Endothelial cell (in vitro differentiated cells): ENCODE measurements at places on chromosomes 5 and 9.

GRCh38 chr9:135217836-135218235, 130.4 kb downstream of the OLFM1 start:
- DNase-seq, result no peak
- H3K27ac ChIP-seq, result no peak overlapping the region
- no peak overlapping the region for H3K4me3 ChIP-seq

- no peak overlapping the region for H3K4me3 ChIP-seq
- no peaks in the 10 kb centered on the region for H3K36me3 ChIP-seq
- no peaks in the 10 kb centered on the region for H3K4me1 ChIP-seq
- no peak for DNase-seq
- no peak overlapping the region for H3K27ac ChIP-seq
- peaks cover 2% of the 10 kb centered on the region for H3K27me3 ChIP-seq
Measured at GRCh38 chr5:68398146-68398812, 182.7 kb downstream of the PIK3R1 start.

GRCh38 chr5:124264499-124264898, 481.9 kb downstream of the ZNF608 start:
- H3K27ac ChIP-seq, result no peak overlapping the region
- H3K4me1 ChIP-seq, result no peaks in the 10 kb centered on the region
- DNase-seq, result no peak
- H3K27me3 ChIP-seq, result peaks cover 1% of the 10 kb centered on the region

DNA sequence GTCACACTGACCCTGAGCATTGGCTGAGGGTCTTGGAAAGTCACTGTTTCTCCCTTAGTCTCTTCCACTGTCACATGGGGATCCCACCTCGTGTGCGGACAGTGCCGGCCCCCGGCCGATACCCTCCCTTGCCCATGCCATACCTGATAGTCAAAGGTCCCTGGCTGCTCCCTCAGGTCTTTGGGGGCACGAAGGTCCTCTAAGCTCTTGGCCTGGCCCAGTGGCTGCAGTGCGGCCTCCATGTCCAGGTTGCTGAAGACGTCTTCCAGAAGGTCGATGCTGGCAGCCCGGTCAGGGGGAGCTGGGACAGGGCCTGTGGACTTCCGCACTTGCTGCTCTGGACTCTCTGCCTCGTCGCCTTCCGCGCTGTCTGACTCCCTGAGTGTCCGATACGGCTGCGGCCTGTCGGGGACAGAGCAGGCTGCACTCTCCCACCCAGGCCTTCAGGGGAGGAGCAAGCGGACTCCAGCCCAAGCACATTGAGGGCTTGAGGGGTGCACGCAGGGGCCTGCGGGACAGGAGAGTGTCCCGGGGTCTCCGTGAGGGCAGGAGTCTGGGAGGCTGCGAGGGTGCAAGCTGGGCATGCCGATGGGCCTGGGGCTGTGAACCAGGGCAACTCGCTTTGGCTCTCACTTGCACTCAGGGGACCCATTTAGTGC, 27.6 kb downstream of the CRB2 start:
- H3K4me1 ChIP-seq, result no peaks in the 10 kb centered on the region
- DNase-seq, result no peak
- no peak overlapping the region for H3K4me3 ChIP-seq
- no peak overlapping the region for H3K27ac ChIP-seq
- no peaks in the 10 kb centered on the region for H3K36me3 ChIP-seq

GRCh38 chr5:104184264-104184663, 621.7 kb upstream of the NUDT12 start:
- peaks cover 9% of the 10 kb centered on the region for H3K36me3 ChIP-seq
- no peak overlapping the region for H3K27ac ChIP-seq
- no peak overlapping the region for H3K4me3 ChIP-seq
- no peak for DNase-seq

- no peak overlapping the region for H3K4me3 ChIP-seq
- peaks cover 1% of the 10 kb centered on the region for H3K27me3 ChIP-seq
- H3K27ac ChIP-seq, result no peak overlapping the region
- no peak for DNase-seq
- peaks cover 3% of the 10 kb centered on the region for H3K36me3 ChIP-seq
Measured at GRCh38 chr9:98929071-98929470, 14.6 kb upstream of the COL15A1 start.

DNA sequence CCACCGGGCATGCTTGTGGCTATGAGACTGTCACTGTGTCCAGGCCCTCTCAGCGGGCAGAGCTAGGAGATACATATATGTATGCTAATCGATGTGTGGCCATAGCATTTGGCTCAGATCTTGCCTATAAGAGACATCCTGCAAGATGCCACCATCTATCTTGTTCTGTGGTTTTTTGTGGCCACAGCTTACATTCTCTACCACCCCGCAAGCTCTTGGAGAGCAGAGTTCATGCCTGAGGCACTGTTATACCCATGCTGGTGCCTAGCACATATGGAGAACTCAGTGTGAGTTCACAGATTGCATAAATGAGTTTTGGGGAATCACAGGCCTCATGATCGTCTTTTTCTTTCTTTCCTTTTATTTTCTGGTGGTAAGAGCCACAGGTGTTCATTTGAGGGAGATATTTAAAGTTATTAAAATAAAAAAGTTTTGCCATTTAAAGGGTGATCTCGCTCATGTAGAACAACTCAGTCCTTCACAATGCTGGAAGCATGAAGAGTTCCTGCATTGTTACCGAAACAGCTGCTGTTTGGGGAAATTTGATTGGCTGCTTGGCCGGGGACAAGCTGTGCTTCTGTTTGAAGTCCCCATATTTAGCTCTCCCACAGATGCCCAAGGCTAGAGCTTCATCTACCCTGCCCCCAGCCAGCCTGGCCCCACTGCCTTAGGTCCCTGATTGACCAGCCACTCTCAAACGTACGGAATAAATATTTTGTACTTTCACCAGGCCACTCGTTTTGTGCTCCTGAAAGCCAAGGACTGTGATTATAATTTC, 169.2 kb upstream of the MAP1B start:
- no peak for DNase-seq
- no peak overlapping the region for H3K27ac ChIP-seq
- H3K36me3 ChIP-seq, result no peaks in the 10 kb centered on the region
- no peaks in the 10 kb centered on the region for H3K27me3 ChIP-seq

- DNase-seq, result no peak
- peaks cover 15% of the 10 kb centered on the region for H3K4me1 ChIP-seq
- H3K36me3 ChIP-seq, result no peaks in the 10 kb centered on the region
- H3K27me3 ChIP-seq, result no peaks in the 10 kb centered on the region
- no peak overlapping the region for H3K4me3 ChIP-seq
Measured at GRCh38 chr5:74027732-74028338, 401.8 kb downstream of the ARHGEF28 start.

- H3K4me1 ChIP-seq, result no peaks in the 10 kb centered on the region
- no peak overlapping the region for H3K4me3 ChIP-seq
- no peak for DNase-seq
- H3K27ac ChIP-seq, result no peak overlapping the region
Measured at GRCh38 chr9:126058591-126058990, 268.0 kb upstream of the MVB12B start.

- H3K27me3 ChIP-seq, result no peaks in the 10 kb centered on the region
- no peak for DNase-seq
- H3K4me1 ChIP-seq, result no peaks in the 10 kb centered on the region
- H3K4me3 ChIP-seq, result no peak overlapping the region
- no peak overlapping the region for H3K27ac ChIP-seq
- H3K36me3 ChIP-seq, result no peaks in the 10 kb centered on the region
Measured at GRCh38 chr5:99879791-99880511, 655.2 kb upstream of the FAM174A start.
